Renal pelvis (tissue), 12 donors: ENCODE measurements at places on chromosomes 12 and 14. TPM values are rescaled to one million over a fixed set of nuclear protein-coding genes. Genes with fewer than 3 reads are reported as not detected.

KLHL33 gene
- polyA plus RNA-seq = 0.56 TPM

RERG gene
- polyA plus RNA-seq = 34.6 TPM

CCER1 gene
- not detected for polyA plus RNA-seq

RAD51AP1 gene
- 27.9 TPM for polyA plus RNA-seq

ST8SIA1 gene
- 7.0 TPM for polyA plus RNA-seq

OR4Q3 gene
- polyA plus RNA-seq = not detected

WNT1 gene
- not detected for polyA plus RNA-seq

NFE2 gene
- 2.2 TPM for polyA plus RNA-seq

MGP gene
- 36.0 TPM for polyA plus RNA-seq

ARMH4 gene
- polyA plus RNA-seq = 74.2 TPM

BRI3BP gene
- polyA plus RNA-seq = 9.4 TPM

KRT71 gene
- not detected for polyA plus RNA-seq

ACOT4 gene
- polyA plus RNA-seq = 3.5 TPM

RNASE3 gene
- 0.77 TPM for polyA plus RNA-seq

ITGA7 gene
- 38.9 TPM for polyA plus RNA-seq

CELA1 gene
- not detected for polyA plus RNA-seq

SERPINA3 gene
- polyA plus RNA-seq = not detected

REM2 gene
- 1.9 TPM for polyA plus RNA-seq

METTL1 gene
- 28.0 TPM for polyA plus RNA-seq

MYH7 gene
- polyA plus RNA-seq = 0.40 TPM

EIF2S3B gene
- polyA plus RNA-seq = 0.60 TPM

RNASE7 gene
- polyA plus RNA-seq = 0.31 TPM

ZBTB39 gene
- polyA plus RNA-seq = 14.0 TPM

SPATS2 gene
- 53.3 TPM for polyA plus RNA-seq

ERBB3 gene
- 113 TPM for polyA plus RNA-seq

CBLN3 gene
- 2.4 TPM for polyA plus RNA-seq
